Stomach (tissue), 19 donors: ENCODE measurements at places on chromosomes 7 and 10.

- no peaks in the 10 kb centered on the region for H3K36me3 ChIP-seq
- H3K27me3 ChIP-seq = no peaks in the 10 kb centered on the region
- H3K4me3 ChIP-seq = no peak overlapping the region
- H3K27ac ChIP-seq = no peak overlapping the region
Observed at GRCh38 chr10:16788125-16788524, 29.1 kb downstream of the RSU1 start.

DNA sequence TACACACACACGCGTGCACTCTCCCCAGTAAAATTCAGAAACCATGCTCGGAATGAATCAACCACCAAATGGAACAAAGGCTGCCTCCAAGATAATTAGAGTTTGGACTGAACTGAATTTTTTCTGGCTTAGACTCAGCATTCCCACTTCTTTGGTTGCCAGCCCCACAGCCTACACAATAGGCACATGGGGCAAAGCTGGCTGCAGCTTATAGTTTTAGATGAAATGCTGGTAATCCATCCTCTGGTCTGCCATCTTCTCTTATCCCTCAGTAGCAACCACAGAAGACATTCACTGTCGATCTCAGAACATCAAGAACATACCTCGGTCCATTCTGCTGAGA lies 44.2 kb downstream of the PDE1C start:
- H3K27ac ChIP-seq = no peak overlapping the region
- no peaks in the 10 kb centered on the region for H3K36me3 ChIP-seq
- no peaks in the 10 kb centered on the region for H3K4me1 ChIP-seq
- no peak overlapping the region for H3K4me3 ChIP-seq
- no peak for DNase-seq
- no peaks in the 10 kb centered on the region for H3K27me3 ChIP-seq

GRCh38 chr7:134686786-134687185 lies 40.1 kb downstream of the BPGM start:
- H3K36me3 ChIP-seq = no peaks in the 10 kb centered on the region
- peaks cover 15% of the 10 kb centered on the region for H3K4me1 ChIP-seq
- no peaks in the 10 kb centered on the region for H3K27me3 ChIP-seq
- no peak overlapping the region for H3K4me3 ChIP-seq
- no peak overlapping the region for H3K27ac ChIP-seq

GRCh38 chr10:99964791-99965190 lies 45.0 kb downstream of the DNMBP start:
- DNase-seq = no peak
- no peaks in the 10 kb centered on the region for H3K4me1 ChIP-seq
- H3K27me3 ChIP-seq = no peaks in the 10 kb centered on the region
- H3K36me3 ChIP-seq = peaks cover 21% of the 10 kb centered on the region

DNA sequence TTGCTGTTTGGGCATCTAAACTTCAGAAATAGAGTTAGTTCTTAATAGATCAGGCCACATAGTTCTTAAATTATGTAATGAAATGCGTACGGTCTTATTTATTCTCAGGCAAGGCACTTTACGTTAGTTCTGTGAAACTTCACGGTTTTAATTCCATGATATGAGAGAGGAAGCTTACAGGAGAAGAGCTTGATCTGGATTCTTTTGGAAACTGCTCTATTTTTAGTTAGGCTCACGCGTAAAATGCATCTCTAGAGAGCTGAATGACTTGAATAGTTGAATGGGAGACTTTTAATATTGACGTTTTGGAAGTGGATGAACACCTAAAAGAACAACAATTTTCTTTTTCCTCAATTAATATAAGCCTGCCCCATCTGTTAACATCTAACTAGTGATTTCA lies 71.1 kb downstream of the PRKG1 start:
- H3K36me3 ChIP-seq = no peaks in the 10 kb centered on the region
- peaks cover 4% of the 10 kb centered on the region for H3K4me1 ChIP-seq
- DNase-seq = no peak

GRCh38 chr7:140159497-140159896 lies 17.3 kb downstream of the KDM7A start:
- H3K36me3 ChIP-seq = peaks cover 6% of the 10 kb centered on the region
- no peak overlapping the region for H3K4me3 ChIP-seq
- no peak for DNase-seq
- peaks cover 30% of the 10 kb centered on the region for H3K4me1 ChIP-seq
- no peaks in the 10 kb centered on the region for H3K27me3 ChIP-seq
